ENCODE measurements at places on chromosomes 12 and 14. TPM values are rescaled to one million over a fixed set of nuclear protein-coding genes. Genes with fewer than 3 reads are reported as not detected.

DNA sequence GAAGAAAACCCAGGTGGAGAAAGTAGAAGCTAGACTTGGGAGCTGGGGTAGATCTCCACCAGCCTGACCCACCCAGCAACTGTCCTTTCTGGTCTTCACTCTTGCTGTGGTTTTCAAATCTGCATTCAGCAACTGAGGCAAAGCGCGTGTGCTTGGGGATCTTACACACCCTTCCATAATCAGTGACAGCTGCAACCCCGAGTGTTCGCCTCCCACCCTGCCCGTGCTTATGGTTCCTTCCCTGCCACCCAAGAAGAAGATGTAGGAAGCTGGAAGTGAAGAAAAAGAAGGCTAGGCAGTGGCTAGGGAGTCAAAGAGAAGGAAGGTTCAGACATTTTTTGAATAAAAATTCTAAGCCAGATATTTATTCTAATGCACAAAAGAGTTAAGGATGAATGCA lies 162.6 kb upstream of the CCND2 start:
- no peak for ATAC-seq

The CMKLR1 gene
- 0.59 TPM for total RNA-seq

- no peak for ATAC-seq
Observed at GRCh38 chr12:11981121-11981733, 89.5 kb upstream of the BCL2L14 start.

- ATAC-seq = no peak
Observed at GRCh38 chr14:76784266-76784874, 23.1 kb downstream of the VASH1 start.

The WNT1 gene
- total RNA-seq = not detected

The ZNF891 gene
- 2.8 TPM for total RNA-seq

The MYH6 gene
- total RNA-seq = 0.50 TPM

DNA sequence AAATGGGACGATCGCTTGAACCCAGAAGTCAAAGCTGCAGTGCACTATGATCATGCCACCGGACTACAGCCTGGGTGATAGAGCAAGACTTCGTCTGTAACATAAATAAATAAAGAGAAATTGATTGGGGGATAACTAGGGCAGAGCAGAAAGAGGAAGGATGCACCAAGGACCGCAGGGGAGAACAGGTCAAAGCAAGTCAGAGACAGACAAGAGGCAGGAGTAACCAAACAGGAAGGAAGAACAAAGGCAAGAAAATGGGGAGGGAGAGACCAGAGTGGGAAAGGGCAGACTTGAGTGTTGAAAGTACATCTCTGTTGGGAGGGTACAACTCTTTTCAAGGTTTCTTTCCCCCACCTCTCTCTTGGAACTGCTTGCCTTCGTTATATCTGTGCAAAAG lies 50.8 kb upstream of the ELK3 start:
- ATAC-seq = no peak

The GLIPR1L1 gene
- total RNA-seq = 2.3 TPM

- ATAC-seq = no peak
Observed at GRCh38 chr12:131281016-131281415, 327.3 kb downstream of the ADGRD1 start.

The ADCY4 gene
- 0.50 TPM for total RNA-seq

- ATAC-seq = no peak
Observed at GRCh38 chr12:120981407-120981941, 3.1 kb downstream of the HNF1A start.

The C12orf50 gene
- total RNA-seq = 0.25 TPM

The EPYC gene
- total RNA-seq = not detected

DNA sequence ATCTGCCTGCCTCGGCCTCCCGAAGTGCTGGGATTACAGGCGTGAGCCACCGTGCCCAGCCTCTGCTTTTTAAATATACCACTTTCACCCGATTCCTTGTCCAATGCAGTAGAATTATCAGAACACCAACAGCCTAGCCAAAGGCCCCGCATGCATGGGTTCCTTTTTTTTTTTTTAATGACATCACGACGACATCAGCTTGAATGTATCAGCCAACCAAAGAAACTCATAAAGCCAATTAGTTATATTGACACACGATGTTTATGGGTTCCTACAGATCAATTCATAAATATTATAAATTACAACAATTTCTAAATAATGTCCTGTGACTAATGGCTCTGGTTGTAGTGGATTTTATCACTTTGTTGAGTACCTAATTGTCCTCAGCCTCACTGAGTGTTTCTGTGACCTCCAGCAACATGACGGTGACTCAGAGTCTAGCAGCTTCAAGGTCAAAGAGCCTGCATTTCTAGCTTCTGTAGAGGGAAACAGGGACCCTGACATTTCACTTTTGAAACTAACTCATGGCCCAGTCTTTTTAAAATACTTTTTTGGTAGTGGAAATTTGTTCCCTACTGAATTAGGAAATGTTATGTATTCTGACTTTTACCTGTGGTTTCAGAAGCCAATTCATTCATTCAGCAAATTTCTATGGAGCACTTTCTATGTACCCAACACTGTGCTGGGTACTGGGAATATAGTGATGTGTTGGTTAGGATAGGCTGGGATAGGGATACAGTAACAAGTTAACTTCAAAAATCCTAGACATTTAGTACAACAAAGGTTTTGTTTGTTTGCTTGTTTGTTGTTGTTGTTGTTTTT lies 144.1 kb downstream of the SUDS3 start:
- no peak for ATAC-seq

- ATAC-seq = peak; percentile 37
Observed at GRCh38 chr14:103628221-103628683, 759 bp upstream of the KLC1 start.

The PWP1 gene
- 46.4 TPM for total RNA-seq

The SAMD4A gene
- 8.3 TPM for total RNA-seq

GRCh38 chr12:79439175-79439825 lies 251.5 kb downstream of the PAWR start:
- ATAC-seq = no peak

The KRT80 gene
- not detected for total RNA-seq

- peak; percentile 87 for ATAC-seq
Observed at GRCh38 chr12:50103767-50104321, at the start of gene GPD1. GPD1 (plus strand) TSS chr12:50104008; CDS start chr12:50104051, 43 bp downstream.

GRCh38 chr14:73744175-73744867 lies 30.1 kb upstream of the PNMA1 start:
- no peak for ATAC-seq

The CPNE6 gene
- total RNA-seq = 1.2 TPM

The ADAMTS20 gene
- total RNA-seq = 1.1 TPM

GRCh38 chr14:65731933-65732506 lies 319.5 kb downstream of the FUT8 start:
- ATAC-seq = no peak

The SRRM4 gene
- total RNA-seq = 4.8 TPM

- no peak for ATAC-seq
Observed at GRCh38 chr12:67645601-67646000, 2.9 kb upstream of the DYRK2 start.

The SERPINA3 gene
- total RNA-seq = 73.5 TPM

The CACNA2D4 gene
- total RNA-seq = 1.8 TPM

DNA sequence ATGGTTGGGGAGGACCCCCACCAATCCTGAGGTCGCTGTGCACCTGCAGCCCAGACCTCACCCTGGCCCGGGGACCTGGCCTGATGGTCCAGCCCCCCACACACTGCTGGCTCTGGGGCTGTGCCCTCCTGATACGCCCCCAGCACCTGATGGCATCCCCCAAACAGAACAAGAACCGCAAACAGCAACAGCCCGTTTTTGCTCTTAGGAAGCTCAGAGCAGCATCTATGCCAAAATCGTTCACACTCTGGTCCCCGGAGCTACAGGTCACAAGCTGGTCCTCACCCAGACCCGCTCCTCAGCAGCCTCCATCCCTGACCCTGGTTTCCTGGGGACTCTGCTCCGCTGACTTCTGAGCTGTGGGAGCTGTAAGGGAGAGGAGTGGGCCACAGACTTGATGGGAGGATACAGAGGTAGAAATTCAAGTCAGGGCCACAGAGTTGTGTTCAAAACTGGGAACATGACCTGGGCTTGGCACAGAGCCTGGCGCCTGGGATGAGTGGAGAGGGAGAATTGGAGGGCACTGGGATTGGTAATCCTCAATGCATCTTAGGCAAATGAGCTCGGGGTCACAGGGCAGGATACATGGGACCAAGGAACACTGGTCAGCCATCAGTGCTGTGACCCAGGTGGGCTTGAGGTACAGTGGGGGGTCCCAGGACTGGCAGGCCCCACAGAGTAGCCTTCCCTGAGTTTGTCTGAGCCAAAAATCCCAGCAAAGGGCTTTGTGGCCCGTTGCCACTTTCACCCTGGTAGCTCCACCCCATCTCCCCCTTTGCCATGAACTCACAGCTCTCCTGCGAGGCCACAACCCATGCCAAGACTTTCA lies 170.9 kb upstream of the RTL1 start:
- no peak for ATAC-seq

DNA sequence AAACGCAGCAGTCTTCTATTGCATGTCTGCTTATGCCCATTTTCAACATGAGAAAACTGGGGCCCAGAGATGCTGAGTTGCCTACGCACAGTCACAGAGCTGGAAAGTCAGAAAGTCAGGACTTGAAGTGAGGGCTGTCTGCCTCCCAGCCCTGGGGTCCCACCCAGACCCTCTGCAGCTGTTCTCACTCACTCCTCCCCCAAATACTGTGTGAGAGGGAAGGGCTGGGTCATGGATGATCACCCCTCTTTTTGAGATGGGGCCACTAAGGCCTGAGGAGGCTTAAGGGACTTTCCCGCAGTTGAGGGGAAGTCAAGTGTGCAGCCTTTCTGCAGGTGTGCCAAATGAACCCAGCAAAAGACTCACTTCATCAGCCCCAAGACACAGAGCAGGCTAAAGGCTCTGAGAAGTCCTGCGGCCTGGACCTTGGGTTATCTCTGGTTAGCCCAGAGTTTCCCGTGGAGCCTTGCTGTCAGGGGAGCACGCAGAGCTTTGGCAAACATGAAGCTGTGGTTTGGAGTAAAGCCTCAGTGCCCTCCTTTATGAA lies 18.7 kb downstream of the DTX1 start:
- no peak for ATAC-seq

DNA sequence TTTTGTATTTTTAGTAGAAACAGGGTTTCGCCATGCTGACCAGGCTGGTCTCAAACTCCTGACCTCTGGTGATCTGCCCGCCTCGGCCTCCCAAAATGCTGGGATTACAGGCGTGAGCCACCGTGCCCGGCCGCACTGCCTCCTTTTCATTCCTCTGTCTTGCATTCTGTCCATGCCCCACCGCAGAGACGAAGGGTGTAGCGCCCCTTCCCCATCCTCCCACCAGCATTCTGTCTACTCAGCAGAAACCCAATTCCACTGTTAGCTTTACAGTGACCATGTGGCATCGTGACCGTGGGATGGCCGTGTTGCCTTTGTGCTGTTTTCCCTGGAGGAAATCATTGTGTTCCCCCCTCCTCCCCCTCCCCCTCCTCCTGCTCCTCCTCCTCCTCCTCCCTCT lies 10.3 kb downstream of the TEX22 start:
- no peak for ATAC-seq

DNA sequence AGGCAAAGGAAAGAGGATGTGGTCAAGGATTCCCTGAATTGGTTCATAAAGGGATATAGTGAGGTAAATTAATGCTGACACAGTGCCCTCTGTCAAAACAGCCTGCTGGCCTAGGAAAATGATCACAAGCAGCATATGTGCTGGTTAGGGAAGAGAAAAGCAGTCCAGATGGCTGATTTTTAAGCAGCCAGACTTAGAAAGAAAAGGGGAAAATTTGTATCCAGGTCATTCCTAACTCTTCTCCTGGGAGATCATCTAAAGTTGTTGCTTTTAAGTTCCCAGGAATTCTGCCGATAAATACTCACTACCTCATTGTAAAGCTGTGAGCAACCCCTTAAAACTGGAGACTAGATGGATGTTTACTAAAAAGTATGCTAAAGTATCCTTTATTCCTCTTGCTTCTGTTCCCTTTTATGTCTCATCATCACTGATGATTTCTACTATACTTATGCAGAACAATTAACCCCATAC lies 46.4 kb upstream of the CNOT2 start:
- ATAC-seq = no peak

The LBHD2 gene
- total RNA-seq = not detected

The ISCA2 gene
- total RNA-seq = 23.3 TPM

All from motor neuron (in vitro differentiated cells).